ENCODE measurements at places on chromosomes 5 and 9.
A peak's percentile ranks its signal among the peaks of the same experiment; 100 is the strongest.

- no peaks in the 10 kb centered on the region for H3K4me1 ChIP-seq
- H3K36me3 ChIP-seq, result peaks cover 55% of the 10 kb centered on the region
- no peak overlapping the region for H3K27ac ChIP-seq
These were observed 19.1 kb downstream of the ERMP1 start for GRCh38 chr9:5813824-5814223.

- H3K27me3 ChIP-seq, result no peaks in the 10 kb centered on the region
- DNase-seq, result no peak
- no peaks in the 10 kb centered on the region for H3K36me3 ChIP-seq
- H3K4me3 ChIP-seq, result no peak overlapping the region
- H3K4me1 ChIP-seq, result no peaks in the 10 kb centered on the region
- H3K27ac ChIP-seq, result no peak overlapping the region
These were observed 22.3 kb downstream of the WWC1 start for GRCh38 chr5:168313596-168314204.

DNA sequence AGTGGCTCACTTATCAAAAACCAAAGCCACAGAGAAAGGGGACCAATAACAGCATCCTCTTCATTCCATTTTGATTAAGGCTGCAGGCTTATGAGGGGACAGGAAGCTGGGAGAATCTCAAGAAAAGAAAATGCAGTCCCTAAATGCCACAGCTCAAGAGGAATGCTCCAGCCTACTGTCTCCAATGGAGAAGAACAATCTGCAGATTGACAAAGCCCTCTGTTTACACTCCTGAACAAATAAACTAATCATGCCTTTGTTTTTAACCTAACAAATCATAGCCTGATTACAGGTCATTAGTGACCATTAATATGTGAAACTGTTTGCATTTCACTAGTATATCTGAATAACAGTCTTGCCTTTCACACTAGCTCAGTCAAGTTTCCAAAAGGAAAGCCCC lies 26.5 kb downstream of the PPP2R2B start:
- no peaks in the 10 kb centered on the region for H3K36me3 ChIP-seq
- no peak overlapping the region for H3K4me3 ChIP-seq
- no peaks in the 10 kb centered on the region for H3K27me3 ChIP-seq
- H3K27ac ChIP-seq, result no peak overlapping the region
- no peaks in the 10 kb centered on the region for H3K4me1 ChIP-seq
- no peak for DNase-seq

DNA sequence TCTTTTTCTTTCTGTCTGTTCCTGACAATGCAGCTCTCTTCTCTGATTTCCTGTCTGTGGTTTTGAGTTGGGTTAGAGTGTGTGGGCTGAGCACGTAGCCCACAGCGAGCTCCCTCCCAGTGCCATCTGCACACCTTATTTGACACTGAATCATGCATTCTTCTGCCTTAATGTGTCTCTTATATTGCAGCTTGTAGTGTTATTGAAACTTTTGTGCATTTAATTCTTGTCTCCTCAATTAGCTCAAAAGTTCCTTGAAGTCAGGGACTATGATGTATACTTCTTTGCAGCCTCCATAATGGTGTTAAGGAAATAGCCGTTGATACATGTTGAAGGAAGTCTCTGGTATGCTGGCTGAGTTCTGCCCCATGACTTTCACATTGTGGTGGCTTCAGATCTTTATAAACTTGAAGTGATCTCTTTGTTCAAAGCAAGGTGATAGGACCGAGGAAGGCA lies 576.2 kb upstream of the CLINT1 start:
- H3K4me1 ChIP-seq, result peaks cover 72% of the 10 kb centered on the region
- H3K27me3 ChIP-seq, result no peaks in the 10 kb centered on the region
- DNase-seq, result no peak
- H3K27ac ChIP-seq, result peak overlapping the region; percentile 33

DNA sequence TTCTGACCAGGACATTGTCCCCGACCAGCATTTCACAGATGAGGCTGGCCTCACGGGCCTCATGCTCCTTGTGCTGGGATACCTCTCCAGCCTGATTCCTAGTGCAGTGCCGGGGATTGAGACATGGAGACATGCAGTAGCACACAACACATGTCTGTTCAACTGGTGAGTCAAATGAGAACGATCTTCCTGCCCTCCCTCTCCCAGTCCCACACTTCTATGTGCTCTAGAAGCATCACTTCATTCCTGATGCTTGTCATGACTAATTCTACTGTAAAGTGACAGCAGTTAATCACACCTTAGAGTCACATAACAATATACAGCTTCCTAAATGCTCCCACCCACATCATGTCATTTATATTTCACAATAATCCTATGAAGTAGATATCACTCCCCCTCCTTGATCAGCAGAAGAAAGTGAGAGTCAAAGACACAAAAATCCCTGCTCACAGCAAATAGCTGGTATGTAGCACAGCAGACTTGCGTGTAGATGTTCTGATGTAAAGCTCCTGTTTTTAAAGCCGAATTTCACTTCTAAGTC lies 101.8 kb downstream of the CCDC192 start:
- H3K36me3 ChIP-seq, result no peaks in the 10 kb centered on the region
- no peak overlapping the region for H3K4me3 ChIP-seq
- H3K27me3 ChIP-seq, result no peaks in the 10 kb centered on the region
- no peaks in the 10 kb centered on the region for H3K4me1 ChIP-seq
- no peak overlapping the region for H3K27ac ChIP-seq
- no peak for DNase-seq

GRCh38 chr5:53922508-53923498 lies 362.4 kb downstream of the NDUFS4 start:
- no peaks in the 10 kb centered on the region for H3K27me3 ChIP-seq
- no peaks in the 10 kb centered on the region for H3K36me3 ChIP-seq
- H3K4me3 ChIP-seq, result no peak overlapping the region
- no peak for DNase-seq
- H3K27ac ChIP-seq, result no peak overlapping the region

DNA sequence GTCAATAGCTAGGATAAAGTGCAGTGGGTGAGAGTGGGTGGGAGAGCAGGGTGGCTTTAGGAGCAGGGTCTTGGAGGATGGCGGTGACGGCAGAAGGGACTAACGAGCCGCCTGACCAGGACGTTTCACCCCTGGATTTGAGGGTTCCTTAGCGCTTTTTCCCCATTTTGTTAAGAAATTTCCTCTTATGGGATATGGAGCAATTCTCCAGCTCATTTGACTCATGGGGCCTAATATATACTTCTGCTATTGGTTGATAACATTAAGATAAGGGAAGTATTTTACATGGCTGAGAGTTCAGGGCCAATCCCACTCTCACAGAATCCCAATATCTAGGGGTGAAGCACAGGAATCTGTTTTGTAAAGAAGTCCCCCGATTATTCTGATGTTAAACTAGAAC lies 17.6 kb downstream of the CD180 start:
- no peak for DNase-seq
- H3K4me3 ChIP-seq, result no peak overlapping the region
- peak overlapping the region; percentile 41 for H3K27ac ChIP-seq
- H3K4me1 ChIP-seq, result peaks cover 64% of the 10 kb centered on the region
- H3K27me3 ChIP-seq, result no peaks in the 10 kb centered on the region
- H3K36me3 ChIP-seq, result peaks cover 76% of the 10 kb centered on the region

DNA sequence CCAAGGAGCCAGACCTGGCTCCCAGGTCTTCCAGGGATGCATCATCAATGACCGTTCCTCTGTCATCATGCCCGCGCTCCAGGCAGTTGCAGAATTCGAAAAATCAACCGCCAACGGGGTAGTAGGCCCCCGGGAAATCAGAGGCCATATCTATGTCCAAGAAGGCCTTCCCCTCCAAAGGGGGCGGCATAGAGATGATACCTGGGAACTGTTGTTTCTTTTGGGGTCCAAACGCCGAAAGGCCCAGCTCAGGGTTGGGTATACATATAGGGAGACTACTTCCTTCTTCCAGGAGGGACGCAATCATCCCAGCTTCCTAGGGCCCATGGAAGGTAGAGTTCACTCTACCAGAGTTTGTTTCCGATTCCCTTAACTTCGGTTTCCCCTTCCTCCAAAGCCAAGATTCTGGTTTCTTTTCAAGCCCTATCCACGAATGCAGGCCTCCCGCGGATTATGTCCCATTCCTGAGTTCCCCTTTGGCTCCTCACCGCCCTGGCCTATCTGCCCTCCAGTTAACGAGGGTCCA lies 754 bp downstream of the DCAF12 start:
- no peak for DNase-seq
- peaks cover 49% of the 10 kb centered on the region for H3K4me1 ChIP-seq
- H3K4me3 ChIP-seq, result peak overlapping the region; percentile 90
- no peak overlapping the region for H3K27ac ChIP-seq
- peaks cover 5% of the 10 kb centered on the region for H3K36me3 ChIP-seq

- no peak overlapping the region for H3K4me3 ChIP-seq
- no peaks in the 10 kb centered on the region for H3K36me3 ChIP-seq
- peaks cover 7% of the 10 kb centered on the region for H3K27me3 ChIP-seq
- H3K27ac ChIP-seq, result no peak overlapping the region
These were observed 144.9 kb downstream of the BARX1 start for GRCh38 chr9:93810028-93810971.

Measured in activated B cell treated with CpG ODN at 0.5 μM for 24 hours (primary cell).